ENCODE measurements at places on chromosomes 6 and 20. TPM values are rescaled to one million over a fixed set of nuclear protein-coding genes. Genes with fewer than 3 reads are reported as not detected.

DNA sequence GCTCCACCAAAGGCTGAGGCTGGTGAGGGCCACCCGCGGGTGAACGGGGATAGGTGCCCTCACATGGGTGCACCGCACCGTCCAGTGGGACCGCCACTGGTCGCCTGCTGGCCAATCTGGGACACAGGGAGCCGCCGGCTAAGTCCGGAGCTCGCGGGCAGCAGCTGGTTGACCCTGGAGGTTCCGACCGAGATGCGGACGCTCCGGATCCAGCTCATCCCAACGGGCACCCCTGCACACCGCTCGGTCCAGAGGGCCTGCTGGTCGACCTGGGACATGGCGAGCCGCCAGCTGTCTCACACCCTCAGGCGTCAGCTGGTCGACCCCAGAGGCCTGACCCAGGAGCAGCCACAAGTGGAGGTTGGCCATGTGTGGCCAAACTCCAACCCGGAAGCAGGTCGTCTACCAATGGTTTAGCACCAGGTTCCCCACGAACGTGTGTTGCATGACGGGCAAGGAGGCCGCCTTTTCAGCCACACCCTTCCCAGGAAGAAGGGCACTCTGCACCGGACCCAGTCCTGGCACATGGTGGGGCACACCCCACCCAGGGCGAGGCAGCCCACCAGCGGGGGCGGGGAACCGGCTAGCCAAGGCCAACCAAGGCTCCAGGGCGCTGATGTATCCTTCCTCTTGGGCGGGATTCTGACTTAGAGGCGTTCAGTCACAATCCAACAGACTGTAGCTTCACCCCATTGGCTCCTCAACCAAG, 746.0 kb upstream of the DEFB115 start:
- no peak for DNase-seq

DNA sequence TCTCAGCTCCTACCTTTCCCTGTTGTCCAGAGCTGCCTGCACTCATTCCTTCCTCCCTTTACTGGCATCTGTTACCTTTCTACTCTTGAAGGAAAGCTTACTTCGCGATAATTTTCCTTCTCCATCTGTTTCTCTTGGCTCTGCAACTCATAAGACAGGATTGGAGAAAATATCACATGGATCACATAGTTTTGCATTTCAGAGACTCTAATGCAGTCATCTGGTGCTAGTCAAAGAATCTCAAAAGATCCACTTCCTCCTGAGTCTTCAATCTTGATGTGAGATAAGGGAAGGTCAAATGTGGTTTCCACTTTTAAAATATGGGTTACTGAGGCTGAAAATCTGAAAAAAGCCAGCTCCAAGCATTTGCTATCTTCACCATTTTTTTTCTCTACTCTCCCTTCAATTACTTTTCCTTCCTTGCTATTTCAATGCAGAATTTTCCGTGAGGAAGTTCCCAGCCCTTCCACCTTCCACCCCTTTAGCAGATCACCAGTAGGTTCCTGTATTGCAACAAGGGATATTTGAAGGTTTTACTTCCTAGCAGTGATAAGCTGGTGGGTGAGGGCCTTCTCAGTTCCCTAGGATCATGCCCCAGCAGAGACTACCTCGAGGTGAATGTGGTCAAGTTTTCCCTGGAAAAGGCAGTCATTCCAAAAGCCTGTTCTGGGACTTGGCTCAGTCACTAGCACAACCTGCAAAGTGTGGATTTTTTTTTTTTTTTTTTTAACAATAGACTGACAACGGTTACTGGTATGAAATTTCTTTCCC, 62.8 kb upstream of the LRRC1 start:
- DNase-seq, result no peak

DNA sequence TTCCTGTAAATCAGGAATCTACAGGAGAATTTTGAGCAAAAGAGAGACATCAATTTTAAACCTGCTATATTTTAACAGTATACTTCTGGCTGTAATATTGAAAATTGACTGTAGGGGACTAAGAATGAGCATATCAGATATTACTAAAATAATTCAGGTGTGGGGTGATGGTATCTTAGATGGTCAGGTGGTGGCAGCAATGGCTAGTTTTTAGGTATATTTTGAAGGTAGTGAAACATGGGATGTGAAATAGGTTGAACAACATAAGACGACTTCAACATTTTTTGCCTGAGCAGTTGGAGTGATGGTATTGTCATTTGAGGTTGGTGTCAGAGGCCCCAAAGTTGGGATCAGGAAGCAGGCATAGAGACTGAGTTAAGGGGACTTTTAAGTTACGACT, 32.1 kb downstream of the FAM83B start:
- DNase-seq, result no peak

Gene C20orf204
- total RNA-seq, result 0.74 TPM

Gene APOM
- total RNA-seq, result 3.3 TPM

- DNase-seq, result no peak
Observed at GRCh38 chr6:32885698-32886286, 31.8 kb downstream of the PSMB9 start.

Gene TFAP2A
- total RNA-seq, result 1.9 TPM

Gene LRFN2
- total RNA-seq, result not detected

DNA sequence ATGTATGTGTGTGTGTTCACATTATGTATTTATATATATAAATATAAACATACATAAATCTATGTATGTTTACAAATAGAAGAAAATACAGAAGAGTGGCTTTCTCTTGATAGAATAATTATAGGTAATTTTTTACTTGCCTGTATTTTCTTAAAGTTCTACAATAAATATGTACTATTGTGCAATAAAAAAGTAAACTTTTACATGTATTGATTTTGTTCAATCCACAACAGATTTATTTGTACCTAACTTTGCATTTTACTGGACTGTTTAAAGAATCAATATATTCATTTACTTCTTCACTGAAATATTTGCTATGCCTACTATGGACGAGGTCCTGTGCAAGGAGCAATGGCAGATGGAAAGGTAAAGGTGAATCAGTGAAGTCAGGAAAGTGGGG, 14.0 kb upstream of the TAB2 start:
- DNase-seq, result no peak

- DNase-seq, result no peak
Observed at GRCh38 chr20:57835588-57836455, 126.0 kb upstream of the PMEPA1 start.

DNA sequence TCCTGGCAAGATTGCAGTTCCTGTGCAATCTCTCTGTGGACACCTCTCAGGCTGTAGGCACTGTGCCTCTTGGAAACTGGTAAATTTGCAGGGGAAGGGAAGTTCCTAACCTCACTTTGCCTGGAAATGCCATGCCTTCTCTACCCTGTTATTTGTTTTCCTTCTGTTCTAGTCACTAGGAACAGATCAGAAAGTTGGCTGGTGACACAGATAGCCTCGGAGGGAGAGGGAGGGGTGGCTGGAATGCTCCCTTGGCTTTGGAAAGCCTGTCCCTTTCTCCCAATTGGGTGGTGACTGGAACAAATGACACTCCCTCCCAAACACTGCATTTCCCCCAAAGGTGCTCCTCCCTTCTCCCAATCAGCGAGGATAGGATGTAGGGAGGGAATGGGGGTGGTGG, 131.5 kb upstream of the F13A1 start:
- no peak for DNase-seq
